ENCODE measurements at places on chromosomes 16 and 17.

DNA sequence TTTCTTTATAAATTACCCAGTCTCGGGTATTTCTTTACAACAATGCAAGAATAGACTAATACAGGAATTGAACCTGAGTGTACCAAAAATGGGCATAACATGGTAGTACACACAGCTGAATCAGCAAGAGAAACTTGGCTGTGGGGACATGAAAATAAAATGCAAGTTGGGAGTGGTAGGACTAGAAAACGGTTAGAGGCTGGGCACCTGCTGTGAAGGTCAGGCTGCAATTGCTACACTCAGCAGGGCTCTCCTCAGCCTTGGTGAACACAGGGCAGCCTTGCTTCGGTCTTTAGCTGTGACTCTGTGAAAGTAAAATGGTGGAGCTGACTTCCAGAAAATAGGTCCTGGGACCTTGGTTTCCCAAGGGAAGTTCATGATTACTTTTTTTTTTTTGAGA lies 45.6 kb downstream of the CNGB1 start:
- ATAC-seq, result no peak

GRCh38 chr17:65885541-65886312 lies 306.2 kb downstream of the CEP112 start:
- ATAC-seq, result peak; percentile 64

DNA sequence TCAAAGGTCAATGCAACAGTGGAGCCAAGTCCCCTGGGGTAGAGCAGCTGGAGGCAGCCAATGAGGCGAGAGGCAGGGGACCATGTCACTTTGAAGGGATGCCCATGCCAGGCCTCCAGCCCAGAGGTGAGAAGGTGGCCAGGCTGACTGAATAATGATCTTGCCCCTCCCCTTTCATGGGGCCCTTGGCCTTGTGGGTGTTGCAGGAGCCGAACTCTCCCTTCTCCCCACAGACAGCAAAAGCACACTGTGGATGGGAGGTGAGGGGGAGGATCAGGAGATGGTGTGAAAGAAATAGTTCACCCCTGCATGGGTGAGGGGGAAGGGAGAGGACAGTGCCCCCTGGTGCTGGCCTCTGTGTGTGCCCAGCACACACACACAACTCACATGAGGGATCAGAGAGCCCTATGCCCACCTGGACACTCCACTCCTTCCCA lies 15.8 kb upstream of the TBX21 start:
- ATAC-seq, result no peak

GRCh38 chr16:89322321-89323119 lies 105.0 kb downstream of the ZNF778 start:
- peak; percentile 24 for ATAC-seq

DNA sequence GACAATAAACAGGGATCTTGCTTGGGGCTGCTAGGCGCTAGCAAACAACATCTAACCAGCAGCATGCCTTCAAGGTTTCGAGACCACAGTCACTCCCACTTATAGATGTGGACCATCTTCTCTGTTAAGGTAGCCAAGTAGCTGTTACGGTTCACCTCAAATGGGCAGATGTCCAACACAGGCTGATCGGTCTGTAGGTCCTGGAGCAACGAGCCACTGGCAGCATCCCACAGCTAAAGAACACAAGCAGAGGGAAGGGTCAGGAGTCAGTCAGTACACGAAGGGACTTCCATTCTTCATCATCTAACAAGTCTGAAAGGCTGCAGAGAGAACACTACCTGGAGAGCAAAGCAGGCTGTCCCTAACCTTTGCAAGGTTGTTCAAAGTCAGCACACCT lies 16.9 kb upstream of the GLG1 start:
- no peak for ATAC-seq

All from motor neuron (in vitro differentiated cells).